Trophoblast cell (in vitro differentiated cells and primary cell): ENCODE measurements at places on chromosomes 6 and 20.

DNA sequence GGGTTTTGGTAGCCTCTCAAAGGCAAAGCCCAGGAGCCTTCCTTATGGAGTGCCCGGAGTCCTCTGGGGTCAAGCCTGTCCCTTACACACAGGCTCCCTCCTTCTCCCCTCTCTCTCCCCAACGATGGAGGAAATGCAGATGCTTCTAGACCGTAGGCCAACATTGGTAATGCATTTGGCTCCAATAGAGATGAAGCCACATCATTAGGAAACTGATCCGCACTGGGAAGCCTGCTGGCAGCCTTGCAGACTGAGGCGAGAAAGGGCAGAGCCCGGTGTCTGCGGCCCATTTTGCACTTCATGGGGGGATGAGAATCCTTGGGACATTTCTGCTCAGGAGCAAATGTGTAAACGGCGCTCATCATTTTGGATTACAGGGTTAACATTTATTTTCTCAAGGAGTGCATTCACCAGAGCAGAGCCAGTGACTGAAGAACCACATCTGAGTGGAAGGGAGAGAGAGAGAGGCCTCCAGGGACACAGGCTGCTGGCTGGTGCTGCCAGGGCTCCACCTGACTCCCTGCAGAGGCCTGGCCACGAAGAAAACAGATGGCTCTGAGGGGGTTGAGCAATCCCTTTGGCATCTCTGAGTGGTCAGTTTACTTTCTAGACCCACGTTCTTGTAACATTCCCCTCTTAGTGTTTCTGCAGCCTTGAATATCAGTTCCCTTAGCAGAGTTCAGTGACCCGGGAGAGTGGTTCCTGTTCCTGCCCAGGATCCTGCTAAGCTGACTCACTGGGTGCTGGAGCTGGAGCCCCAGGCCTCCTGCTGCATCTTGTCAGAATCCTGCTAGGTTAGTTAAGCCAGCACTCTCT is 4.4 kb upstream of the CST3 start:
- DNase-seq = peak; percentile 54

DNA sequence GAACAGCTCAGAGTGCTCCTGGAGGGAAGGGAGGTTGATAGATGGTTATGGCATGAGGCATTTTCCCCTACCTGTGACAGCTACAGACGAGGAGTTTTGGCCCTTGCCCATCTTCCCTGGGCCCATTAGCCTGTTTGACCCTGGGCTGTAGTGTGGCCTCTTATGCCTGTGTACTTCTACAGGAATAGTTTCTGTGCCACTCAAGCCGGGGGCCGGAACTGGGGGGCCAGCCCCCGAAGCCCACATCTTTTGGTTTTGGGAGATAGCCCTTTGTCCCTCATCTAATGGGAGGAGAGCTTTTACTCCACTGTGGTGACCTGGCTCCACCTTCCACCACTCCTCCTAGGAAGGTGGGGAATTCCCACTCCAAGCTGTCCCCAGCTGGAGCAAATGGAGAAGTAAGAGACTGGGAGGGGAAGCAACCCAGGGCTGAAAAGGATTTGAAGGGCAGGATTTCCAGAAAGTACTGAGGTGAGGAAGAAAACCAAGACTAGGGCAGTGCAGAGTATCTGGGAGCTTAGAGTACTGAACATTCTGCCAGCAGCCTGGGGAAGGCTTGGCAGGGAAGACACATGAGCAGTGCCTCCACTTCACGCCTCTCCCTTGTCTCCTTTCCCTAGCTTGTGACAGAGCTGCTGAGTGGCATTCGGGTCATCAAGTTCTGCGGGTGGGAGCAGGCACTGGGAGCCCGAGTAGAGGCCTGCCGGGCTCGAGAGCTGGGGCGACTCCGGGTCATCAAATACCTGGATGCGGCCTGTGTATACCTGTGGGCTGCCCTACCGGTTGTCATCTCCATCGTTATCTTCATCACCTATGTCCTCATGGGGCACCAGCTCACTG is 6.9 kb downstream of the ABCC10 start:
- no peak for DNase-seq

GRCh38 chr6:168418711-168419121 is 22.3 kb upstream of the SMOC2 start:
- no peak for DNase-seq

DNA sequence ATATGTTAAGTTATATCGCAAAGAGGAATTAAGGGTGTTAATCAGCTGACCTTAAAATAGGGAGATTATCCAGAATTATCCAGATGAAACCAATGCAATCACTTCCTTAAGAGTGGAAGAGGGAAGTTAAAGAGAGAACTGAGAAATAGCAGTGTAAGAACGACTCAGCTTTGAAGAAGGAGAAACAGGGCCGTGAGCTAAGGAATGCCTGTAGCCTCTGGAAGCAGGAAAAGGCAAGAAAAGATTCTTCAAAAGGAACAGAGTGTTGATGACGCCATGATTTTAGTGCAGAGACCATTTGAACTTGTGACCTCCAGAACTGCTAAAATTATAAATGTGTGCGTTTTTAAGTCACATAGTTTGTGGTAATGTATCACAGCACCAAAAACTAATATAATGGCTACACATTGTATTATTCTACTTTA is 32.7 kb downstream of the ILRUN start:
- no peak for DNase-seq

DNA sequence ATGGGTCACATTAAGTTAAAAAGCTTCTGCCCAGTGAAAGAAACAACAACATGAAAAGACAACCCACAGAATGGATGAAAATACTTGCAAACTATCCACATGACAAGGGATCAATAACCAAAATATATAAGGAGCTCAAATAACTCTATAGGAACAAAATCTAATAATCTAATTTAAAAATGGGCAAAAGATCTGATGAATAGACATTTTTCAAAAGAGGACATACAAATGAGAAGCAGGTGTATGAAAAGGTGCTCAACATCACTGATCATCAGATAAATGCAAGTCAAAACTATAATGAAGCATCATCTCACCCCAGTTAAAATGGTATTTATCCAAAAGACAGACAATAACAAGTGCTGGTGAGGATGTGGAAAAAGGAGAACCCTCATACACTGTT is 21.0 kb upstream of the ELMO2 start:
- DNase-seq = no peak

- DNase-seq = peak; percentile 19
These were observed 136.9 kb upstream of the SLC22A16 start for GRCh38 chr6:110613356-110613755.

- no peak for DNase-seq
These were observed 19.4 kb upstream of the TULP1 start for GRCh38 chr6:35532126-35532525.

DNA sequence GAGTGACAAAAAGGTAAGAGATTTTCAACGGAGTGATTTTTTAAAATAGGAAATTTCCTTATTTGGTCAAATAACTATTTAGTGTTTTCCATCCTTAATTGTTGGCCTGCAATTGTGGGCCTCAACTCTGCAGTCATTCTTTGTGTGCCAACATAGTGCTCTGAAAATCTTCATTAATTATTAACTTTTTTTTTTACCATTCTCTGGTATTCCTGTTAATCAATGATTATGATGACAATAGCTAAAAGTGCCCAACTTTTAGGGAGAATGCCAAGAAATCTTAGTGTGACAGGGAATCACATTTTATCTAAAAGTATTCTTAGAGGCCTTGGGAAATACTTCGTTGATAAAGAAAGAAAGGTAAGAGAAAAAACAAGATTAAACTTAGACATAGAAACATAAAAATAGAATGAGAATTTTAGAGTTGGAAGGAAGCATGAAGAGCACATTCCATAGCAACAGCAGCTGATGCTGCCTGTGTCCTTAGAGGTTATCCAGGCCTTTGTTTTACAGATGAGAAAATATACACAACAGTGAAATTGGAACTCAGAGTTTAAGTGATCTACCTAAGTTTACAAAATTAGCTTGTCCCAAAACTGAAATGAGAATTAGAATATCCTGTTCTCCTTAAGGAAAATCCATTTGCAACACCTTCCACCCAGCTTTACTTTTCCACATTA is 1.2 kb downstream of the GPRC6A start:
- no peak for DNase-seq

- no peak for DNase-seq
These were observed 175.5 kb downstream of the MYLK4 start for GRCh38 chr6:2575236-2575635.

- DNase-seq = no peak
These were observed 19.6 kb downstream of the WFDC2 start for GRCh38 chr20:45489083-45489531.

DNA sequence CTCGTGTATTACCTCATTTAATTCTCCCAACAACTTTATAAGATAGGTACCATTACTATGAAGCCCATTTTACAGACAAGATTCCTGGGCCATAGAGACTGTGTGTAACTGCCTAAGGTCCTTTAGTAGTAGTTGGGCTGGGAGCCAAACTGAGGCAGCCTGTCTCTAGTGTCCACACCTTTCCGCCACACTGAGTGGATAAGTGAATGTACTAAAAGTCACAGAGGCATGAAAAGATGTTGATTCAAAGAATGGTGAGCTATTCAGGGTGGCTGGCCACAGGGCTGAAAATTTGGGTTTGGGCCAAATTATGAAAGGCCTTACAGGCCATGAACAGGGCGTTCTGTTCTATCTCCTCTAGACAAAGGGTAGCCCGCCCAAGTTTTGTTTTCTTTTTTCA is 11.0 kb downstream of the CD24 start:
- no peak for DNase-seq

- DNase-seq = peak; percentile 6
These were observed 906.8 kb upstream of the CITED2 start for GRCh38 chr6:140281236-140281635.

DNA sequence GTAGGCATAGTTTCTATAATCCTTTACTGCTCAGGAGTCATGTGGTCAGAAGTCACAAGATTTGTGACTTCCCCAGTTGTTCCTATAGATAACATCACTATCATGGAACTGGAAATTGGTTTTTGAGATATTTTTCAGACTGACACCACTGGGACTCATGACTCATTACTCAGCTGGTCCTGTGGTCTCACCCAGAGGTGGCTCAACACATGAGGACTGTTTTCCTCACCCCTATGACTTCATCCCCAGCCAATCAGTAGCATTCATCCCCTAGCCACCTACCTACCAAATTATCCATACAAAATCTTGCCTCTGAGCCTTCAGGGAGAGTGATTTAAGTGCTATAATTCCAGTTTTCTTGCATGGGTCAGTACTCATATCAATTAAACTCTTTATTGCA is 1217.7 kb downstream of the EPHA7 start:
- DNase-seq = no peak

GRCh38 chr20:11454966-11455799 is 462.5 kb upstream of the BTBD3 start:
- peak; percentile 7 for DNase-seq

- no peak for DNase-seq
These were observed 5.8 kb downstream of the SLC2A4RG start for GRCh38 chr20:63745424-63745805.

- DNase-seq = no peak
These were observed 160.6 kb downstream of the HIVEP2 start for GRCh38 chr6:142784344-142784743.

DNA sequence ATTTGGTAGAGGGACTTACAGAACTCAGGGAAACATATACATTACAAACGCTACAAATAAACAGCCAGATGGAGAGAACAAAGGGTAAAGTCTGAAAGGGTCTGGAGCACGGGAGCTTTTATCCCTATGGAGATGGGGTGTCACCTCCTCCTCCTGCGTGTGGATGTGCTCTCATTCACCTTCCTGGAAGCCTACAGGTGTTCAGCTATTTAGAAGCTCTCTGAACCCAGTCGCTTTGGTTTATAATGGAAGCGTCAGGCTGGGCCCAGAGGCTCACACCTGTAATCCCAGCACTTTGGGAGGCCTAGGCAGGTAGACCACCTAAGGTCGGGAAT is 17.7 kb upstream of the ITCH start:
- DNase-seq = no peak
